ENCODE measurements at places on chromosomes 1 and 21. TPM values are rescaled to one million over a fixed set of nuclear protein-coding genes. Genes with fewer than 3 reads are reported as not detected.

The RPS8 gene
- total RNA-seq: 3,436 TPM

The ZBTB40 gene
- total RNA-seq: 30.6 TPM

The PLPP3 gene
- total RNA-seq: not detected

The KIF14 gene
- total RNA-seq: 0.11 TPM

DNA sequence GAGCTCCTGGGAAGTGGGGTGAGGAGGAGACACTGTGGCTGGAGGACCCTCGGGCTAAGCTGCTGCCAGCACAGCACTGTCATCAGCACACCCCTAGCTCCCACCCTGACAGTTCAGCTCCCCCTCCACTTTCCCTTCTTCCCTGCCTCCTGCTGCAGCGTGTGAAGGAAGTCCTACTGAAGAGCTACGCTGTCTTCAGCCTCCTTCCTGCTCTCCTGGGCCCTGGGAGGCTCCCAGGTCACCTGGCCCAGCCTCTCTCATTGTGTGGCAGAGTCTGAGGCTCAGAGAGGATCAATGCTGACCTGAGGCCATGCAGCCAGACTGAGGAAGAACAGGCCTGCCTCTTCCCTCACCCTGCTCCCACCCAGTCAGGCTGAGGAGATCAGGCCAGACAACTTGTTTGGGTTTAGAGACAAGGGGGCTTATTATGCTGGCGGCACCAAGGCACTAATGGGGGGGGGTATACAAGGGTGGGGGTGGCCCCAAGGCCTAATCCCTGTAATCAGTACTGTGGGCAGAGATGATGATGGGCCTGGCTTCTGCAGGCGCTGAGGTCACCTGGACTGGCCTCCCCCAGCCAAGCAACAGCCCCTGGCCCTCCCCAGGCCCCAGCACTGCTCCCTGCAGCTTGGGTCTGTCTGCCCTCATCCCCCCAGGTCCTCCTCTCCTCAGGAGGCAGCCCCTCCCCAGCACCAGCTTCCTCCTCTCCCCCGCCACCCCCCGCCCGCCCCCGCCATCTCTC, 9.1 kb downstream of the NES start:
- DNase-seq: no peak

DNA sequence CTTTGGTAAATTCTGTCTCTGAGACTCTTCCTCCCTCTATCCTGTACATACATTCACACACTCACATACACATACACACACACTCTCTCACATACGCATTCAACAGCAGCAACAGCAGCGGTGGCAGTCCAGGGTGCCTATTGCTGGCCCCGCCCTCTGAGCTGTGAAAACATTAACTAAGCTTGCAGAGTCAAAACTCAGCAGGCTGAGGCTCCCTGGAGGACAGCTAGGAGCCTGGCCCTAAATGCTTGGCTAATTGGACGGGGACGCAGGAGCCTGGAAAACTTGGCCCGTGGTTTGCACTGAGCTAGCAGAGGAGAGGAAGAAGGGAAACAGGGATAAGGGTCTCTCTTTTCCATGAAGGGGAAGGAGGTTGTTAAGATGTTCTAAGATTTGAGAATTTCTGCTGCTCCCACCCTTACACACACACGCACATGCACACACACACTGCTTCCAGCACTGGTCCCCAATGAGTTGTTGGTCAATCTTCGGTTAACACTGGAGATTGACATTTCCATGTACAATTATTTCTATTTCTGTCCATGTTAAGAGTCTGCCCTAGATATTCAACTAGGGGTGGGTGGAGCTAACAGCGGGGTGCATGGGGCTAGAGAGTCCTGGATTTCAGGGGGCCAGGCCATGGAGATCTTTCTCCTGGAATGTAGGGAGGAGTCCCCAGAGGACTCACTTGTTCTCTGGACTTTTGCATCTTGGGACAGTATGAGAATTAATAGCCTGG, 94.2 kb downstream of the PLXNA2 start:
- DNase-seq: no peak

- no peak for DNase-seq
Observed at GRCh38 chr1:119541389-119541788, 34.4 kb downstream of the HSD3B1 start.

DNA sequence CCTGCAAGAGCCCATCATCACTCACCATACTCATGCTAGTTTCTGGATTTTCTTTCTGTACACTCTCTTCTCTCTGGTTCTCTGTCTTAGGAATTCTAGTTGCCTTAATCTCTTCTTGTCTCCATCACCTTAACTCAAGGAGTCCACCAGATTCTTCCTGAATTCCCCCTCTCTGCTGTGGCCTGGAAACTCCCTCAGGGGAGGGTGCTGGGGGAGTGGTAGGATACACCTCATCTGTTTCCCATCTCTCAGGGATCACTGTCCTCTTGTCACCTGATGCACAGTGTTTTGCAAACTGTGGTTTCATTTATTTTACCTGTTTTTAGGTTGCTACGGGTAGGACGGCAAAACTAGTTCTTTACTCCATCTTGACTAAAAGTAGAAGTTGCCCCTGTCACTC, 6.6 kb upstream of the GNG12 start:
- no peak for DNase-seq

DNA sequence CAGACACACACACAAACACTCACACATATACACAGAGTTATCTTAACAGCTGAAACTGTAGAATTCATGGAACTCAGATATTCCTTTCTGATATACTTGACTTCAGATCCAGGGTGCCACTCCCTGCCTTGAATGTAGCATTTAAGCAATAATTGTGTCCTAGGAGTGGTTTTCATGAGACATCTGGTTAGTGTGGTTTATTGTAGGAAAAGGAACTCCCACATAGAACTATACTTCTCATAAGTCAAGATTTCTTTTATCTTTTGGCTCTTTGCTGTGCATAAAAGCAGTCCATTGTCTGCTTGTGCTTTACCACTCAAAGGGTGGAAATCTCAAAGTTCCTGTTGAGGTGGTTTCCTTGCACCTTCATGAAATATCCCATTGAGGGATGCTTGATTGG, 272.6 kb upstream of the SGIP1 start:
- no peak for DNase-seq

DNA sequence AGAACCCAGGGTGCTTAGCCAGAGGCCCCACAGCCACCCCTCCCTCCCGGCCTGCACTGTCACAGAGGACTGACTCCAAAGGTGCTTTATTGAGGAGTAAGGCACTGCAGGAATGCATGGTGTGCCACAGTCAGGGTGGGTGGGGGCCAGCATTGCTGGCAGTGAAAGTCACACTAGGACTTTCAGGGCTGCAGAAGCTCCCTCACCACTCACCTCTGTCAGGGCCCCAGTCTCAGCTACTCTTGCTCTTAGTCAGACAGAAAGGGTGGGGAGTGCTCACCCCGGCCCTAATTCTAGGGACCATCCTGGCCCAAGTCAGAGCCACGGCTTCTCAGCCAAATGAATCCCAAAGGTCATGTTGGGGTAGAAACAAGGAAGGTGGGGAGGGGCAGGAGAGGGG, 19.4 kb downstream of the KNCN start:
- no peak for DNase-seq

DNA sequence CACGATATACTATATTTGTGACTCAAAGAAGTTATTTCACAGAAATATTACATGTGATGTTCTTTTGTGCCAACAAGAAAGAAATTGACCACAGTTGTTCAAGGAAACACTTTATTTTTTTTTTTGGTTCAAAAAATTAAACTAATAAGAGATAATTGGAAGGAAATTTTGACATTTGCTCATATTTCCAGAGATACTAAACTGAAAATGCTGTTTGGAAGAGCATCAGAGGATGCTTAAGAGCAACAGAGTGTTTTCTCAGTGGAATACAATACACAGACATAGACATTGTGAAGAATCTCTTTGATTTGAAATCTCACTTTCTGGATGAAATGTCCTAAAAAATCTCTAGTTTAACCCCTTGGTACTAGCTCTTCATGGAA, 760.4 kb upstream of the CXADR start:
- no peak for DNase-seq

GRCh38 chr1:166202546-166202945, 35.7 kb upstream of the FAM78B start:
- no peak for DNase-seq

DNA sequence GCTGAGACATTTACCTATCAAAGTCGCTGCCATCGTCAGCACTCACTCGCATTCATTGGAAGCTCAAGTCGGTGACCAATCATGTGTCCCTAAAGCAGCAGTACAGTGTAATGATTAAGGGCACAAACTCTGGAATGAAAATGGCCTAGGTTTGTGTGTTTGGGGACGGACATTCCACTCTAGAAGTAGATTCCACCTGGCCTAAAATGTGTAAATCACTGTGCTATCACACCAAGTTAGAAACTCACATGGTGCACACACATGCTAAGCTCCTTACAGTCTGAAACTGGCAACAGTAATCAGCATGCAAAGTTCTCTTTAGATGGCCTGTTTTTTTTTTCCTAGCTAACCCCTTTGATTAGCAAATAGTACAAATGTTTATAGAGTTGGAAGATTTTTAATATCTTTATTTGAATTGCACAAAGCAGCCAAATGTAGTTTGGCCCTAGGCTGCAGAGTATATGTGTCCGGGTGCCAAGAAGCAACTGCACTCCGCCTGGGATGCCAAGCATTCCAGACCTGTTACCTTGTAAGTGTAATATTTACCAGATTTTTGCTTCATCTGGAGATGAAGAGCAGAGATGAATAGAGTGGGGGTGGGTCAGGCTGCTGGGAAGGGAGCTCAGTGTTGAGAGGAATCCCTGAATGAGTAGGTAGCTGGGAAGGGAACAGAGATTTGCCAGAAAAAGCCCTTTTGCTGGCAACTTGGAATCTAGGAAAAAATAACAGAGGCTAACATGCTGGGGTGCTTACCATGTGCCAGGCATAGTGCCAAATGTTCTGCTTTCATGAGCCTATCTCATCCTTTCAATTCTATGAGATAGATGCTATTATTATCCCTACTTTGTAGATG, 35.2 kb downstream of the TGFB2 start:
- no peak for DNase-seq

- no peak for DNase-seq
Observed at GRCh38 chr1:14873677-14874076, 275.2 kb downstream of the KAZN start.

DNA sequence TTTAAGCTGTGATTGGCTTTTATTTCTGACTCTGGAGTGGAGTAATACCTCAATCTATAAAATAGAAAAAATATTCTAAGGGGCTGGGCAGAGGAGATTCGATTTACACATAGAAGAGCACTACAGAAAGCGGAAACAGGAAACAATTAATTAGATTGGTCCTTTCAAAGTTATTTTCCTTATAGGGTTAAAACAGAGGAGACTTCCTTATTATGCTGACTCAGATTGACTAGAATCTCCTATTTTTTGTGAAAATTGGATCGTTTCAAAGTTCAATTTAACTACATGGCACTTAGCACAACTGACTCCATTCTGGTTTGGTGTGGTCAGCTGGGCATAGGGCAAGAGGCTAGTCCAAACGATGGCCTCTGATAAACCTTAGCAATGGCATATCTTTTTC, 48.3 kb upstream of the NCAM2 start:
- DNase-seq: no peak

GRCh38 chr1:27298632-27299384, 23.2 kb upstream of the TMEM222 start:
- no peak for DNase-seq

DNA sequence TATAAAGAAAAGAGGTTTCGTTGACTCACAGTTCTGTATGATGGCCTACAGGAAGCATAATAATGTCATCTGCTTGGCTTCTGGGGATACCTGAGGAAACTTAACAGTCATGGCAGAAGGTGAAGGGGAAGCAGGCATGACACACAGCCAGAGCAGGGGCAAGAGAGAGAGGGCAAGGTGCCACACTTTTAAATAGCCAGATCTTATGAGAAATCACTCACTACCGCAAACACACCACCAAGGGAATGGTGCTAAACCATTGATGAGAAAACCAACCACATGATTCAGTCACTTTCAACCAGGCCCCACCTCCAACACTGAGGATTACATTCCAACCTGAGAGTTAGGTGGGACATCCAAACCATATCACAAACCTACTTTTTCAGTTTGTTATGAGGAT, 245.9 kb upstream of the SGIP1 start:
- DNase-seq: no peak

DNA sequence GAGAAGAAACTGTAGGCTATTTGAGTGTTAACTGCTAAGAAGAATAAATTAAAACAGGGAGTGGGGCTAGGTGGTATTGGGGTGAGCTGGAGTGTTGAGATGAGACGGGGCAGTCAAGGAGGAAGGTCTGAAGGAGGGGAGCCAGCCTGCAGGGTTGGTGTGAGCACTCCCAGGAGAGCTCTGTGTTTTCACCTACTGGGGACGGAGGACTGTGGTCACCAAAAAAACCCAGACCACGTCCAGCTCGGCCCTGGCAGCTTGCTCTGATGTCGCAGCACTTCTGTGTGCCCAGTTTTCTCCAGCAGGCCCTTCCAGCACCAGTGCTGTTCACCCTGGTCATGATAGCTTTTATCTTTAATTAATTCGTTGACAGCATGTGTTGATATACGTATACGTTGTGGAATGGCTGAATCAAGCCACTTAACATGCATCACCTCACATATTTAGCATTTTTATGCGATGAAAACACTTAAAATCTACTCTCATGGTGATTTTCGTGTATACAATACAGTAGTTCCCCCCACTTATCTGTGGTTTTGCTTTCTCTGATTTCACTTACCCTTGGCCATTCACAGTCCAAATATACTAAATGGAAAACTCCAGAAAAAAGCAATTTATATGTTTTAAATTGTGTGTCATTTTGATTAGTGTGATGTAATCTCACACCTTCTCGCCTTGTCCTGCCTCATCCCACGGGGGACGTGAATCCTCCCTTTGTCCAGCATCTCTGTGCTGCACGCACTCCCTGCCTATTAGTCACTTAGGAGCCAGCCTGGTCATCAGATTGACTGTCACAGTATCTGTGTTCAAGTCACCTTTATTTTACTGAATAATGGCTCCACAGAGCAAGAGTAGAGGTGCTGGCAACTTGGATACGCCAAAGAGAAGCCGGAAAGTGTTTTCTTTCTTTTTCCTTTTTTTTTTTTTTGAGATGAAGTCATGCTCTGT, 12.3 kb downstream of the FAM3B start:
- DNase-seq: no peak

DNA sequence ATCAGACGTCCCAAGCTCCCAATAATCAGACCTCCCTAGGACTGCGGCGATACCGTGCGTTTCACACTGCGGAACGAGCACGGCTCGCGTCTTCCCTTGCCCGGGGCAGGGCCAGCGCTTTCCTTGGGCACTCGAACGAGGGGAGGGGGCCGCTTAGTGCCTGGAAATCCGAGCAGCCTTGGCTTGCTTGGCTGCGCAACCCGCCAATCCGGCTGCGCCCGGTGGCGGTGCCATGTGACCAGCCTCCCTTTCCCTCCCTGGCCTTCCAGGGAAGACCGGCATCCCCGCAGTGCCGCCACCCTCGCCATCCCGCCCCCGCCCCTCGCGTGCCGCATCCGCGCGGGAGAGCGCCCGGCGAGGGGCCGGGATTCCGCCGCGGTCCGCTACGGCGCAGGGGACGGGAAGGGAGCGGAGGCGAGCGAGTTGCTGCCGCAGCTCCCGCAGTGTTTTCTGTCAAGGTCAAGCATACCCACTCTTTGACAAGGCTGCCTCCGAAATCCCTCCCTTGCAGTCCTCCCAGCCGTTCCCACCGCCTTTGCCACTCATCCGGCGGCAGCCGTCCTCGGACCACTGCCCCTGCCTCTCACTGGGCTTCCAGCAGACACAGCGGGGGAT, 8.3 kb upstream of the RNF19B start:
- no peak for DNase-seq

- DNase-seq: no peak
Observed at GRCh38 chr1:178639326-178639725, 85.7 kb upstream of the RALGPS2 start.

GRCh38 chr1:36343651-36344394, 20.4 kb upstream of the EVA1B start:
- DNase-seq: no peak

GRCh38 chr1:235050911-235051360, 77.7 kb downstream of the TOMM20 start:
- DNase-seq: no peak

- no peak for DNase-seq
Observed at GRCh38 chr1:161198194-161198896, 509 bp downstream of the ADAMTS4 start.

Measured in CD4-positive, alpha-beta T cell (primary cell).